ENCODE measurements at places on chromosomes 3 and 15.
A peak's percentile ranks its signal among the peaks of the same experiment; 100 is the strongest.

DNA sequence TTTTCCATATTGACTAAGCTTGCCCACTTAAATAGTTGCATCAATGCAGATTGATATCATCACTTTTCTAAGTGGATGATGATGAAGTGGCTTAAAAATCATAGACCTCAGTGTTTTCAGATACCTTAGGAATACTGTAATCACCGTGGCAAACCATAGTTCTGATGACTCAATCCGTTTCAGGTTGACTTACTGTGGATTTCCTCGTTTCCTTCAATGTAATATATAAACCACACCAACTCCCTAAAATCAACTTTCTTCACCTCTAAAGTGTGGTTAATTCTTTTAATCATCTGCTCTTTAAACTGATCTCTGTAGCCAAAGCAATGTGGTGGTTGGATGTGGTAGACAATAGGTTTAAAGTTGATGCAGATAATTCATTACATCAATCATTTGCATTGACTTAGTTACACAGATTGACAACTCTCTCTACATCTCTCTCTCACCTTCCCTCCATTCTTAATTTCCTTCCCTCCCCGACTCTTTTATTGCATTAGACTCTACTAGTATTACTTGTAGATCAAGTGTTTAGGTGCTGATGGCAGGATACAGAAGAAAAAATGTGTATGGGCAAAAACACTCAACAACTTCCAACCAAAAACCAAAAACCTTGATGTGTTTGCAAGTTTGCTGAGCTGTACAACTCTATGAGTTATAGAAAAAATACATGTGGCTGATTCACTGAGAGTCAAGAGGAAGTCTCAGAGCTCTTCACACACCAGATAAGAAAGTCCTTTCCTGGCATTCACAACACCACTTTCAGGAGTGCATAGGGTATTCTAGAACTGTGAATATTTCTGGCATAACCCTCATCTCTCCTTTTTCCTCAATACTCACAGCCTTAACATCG lies 243.5 kb downstream of the NFKBIZ start:
- DNase-seq, result no peak

DNA sequence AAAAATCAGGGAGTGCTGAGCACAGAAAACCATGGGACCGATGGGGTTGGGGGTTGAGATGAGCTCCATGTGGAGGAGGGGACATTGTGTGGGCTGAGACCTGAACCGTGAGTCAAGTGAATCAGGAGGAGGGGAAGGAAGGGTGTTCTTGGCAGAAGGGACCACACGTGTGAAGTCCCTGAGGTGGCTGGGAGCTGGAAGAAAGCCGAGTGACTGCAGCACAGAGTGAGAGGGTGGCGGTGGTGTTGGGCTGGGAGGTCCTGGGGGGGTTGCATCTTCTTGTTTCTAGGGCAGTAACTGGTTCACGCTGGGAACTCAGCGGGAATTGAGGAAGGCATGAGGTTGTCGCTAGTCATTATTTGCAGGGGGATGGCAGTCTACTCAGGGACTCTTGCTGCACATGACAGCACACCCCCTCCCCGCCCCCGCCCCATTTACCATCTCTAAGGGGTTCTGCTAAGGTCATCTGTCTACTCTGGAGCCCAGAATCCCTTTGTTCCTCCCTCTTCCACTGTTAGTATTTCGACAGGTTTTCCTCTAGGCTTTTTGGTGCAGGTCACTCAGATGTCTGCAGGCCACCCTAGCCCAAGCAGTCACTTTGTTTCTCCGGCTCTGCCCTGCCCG lies 254.3 kb downstream of the TLE3 start:
- DNase-seq, result no peak

DNA sequence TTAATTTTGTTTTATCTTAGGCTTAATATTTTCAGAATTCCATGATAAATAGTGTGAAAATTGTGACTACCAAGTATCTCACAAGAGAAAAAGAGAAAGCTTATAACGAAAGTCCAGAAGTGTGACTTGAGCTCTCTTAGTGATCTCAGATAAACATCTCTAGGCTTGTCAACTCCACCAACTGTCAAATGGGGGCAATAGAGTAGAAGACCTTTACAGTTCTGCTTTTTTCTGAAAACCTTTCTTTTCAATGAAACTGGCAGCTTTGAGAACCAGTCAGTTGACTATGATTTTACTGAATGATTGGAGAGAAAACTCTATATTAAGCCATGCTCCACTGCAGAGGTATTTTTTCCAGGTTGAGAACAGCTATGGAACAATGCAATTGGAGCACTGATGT lies 119.2 kb upstream of the TP63 start:
- DNase-seq, result no peak

- DNase-seq, result no peak
These were observed 18.4 kb upstream of the GFM1 start for GRCh38 chr3:158625881-158626280.

DNA sequence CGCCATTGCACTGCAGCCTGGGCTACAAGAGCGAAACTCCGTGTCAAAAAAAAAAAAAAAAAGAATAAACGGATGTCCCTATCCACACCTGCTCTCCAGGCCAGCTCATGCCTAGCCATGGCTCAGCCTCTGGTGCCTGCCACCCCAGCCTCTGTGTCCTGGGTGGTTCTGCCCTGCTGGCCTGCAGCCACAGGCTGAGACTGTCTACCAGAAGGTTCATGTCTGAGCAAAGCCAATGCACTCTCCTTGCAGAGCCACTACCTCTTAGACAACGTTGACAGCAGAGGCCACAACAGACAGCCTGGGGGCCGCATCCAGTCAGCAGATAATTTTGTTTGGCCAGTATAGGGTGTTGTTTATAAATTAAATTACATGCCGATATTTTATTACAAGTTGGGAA lies 127.7 kb downstream of the ASB7 start:
- DNase-seq, result no peak

- DNase-seq, result no peak
These were observed at the start of gene CACNA1D for GRCh38 chr3:53493963-53494791. Gene CACNA1D (plus strand): TSS chr3:53494611. CDS start chr3:53495167, 556 bp downstream.

GRCh38 chr3:44030687-44031305 lies 210.9 kb upstream of the TOPAZ1 start:
- DNase-seq, result no peak

DNA sequence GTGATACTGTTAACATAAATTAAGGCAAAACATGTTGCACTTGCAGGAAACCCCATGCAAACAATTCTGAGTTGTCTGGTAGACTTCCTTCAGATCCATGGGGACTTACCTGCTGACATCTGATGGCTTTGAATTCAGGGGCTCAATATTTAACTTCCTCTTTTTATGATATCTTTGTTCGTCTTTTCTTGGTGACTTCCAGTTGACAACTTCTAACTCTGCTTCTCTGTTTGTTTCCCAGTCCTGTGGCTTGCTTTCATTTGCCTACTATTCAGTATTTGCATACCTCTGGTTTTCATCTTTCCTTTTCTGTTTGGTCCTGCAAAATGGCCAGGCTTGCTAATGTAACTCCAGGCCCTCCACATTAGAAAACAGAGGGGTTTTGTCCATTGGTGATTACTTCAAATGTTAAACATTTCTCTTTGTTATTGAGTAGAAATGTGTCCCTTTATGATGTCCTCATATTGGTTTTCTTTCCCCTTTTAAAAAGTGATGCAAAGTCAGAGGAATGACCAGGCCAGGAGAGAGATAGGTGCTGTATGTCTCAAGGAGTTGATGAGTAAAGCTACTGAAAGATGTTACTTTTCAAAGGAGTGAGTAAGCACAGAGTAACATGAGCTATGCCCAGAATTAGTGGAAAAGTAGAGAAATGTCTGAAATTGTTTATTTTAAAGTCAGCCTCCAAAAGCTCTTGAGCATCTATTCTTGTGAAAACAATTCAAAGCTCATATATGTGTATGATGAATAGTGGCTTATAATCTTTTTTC lies 335.9 kb downstream of the LPP start:
- DNase-seq, result no peak

DNA sequence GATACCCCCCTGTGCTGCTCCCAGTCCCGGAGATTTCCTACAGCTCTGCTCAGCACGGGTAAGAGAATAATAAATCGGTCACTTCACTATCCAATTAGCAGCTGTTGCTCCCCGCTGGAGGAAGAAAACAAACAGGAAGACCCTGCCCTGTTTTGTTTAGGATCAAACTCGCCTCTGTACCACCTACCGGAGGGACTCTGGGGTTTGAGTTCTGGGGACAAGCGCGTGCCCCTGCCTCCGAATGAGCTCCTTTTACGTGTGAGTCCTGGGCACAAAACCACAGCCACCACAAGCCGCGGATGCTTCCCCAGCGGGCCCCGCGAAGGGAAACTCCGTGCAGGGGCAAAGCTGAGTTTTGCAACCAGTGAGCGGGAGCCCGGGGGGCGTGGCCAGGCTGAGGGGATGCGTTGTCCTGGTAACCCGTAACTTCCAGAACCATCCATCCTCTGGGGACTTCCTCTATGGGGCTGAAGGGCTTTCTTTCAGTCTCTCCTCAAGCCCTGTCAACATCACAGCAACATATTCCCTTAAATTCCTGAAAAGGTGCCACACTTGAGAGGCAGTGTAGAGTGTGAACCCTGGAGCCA lies 315.7 kb upstream of the PROK2 start:
- DNase-seq, result peak; percentile 33

GRCh38 chr15:40763801-40764628 lies at the start of gene GCHFR:
Gene GCHFR (plus strand): TSS chr15:40764068. CDS start chr15:40764181, 113 bp downstream.
- no peak for DNase-seq

- DNase-seq, result no peak
These were observed 894 bp upstream of the ANKRD63 start for GRCh38 chr15:40283615-40284300.

DNA sequence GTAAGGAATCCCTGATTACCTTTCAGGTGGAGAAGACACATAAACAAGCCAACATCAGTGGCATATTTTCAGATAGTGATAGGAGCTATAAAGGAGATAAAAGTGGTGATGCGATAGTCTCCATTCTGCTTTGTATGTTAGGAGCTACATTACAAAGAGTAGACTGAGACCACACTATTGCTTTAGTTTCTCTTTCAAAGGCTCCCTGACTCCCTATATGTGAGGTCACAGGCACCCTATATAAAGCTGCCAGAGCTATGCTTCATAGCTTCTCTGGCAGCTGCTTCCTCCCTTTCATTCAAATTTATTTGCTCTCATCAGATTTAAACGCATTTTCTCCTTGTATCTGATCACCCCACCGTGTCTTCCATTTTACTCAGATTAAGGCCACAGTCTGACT lies 466.6 kb downstream of the IL5RA start:
- no peak for DNase-seq

DNA sequence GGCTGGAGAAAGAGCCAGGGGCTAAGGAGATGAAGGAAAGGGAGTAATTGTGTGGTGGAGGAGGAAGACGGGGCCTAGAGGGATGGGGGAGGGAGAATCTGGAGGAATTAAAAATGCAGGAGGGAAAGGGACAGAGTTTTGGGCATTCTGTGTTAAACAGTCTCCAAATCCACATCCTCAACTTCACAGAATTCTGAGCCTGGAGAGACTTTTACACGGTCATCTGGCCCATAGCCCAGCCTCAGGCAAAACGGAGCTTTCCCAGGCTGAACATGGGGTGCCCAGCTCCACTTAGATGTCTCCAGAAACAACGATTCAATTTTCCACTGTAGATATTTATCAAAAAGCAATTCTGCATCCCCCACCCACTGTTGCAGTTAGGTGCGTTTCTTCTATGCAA lies 137.6 kb upstream of the HACD2 start:
- no peak for DNase-seq

GRCh38 chr3:196546537-196546936 lies 21.8 kb downstream of the WDR53 start:
- DNase-seq, result no peak

DNA sequence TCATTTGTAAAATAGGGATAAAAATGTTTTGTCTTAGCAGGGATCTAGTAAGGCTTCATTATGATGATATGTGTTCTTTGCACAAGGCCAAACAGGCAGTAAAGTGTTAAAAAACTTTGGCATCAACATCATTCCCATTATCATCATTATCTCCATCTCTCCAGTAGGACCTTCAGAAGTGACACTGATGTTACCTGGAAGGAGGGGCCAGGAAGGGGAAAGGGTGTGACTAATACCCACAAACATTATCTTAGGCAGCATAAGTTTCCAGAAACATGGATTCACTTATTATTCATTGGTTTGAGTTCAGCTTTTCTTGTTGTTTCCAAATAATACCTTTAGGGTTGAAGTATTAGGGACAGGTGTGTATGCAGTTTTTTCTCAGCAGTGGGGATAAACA lies 399.6 kb downstream of the PTPRG start:
- DNase-seq, result no peak

DNA sequence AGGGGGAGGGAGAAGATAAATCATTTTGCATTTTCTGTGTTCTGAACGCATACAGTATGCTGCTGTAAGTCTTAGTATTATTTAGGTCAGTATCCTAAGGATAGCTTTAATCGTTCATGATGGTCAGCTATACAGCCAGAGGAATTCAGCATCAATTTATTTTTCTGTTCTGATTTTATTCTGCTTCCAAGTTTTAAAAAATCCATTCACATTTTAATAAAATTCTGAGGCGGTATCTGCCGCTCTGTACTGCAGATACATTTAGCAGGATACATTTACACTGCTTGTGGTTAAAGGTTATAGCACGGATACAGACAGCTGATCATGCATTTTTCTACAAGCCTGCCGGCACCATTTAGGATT lies 17.8 kb downstream of the ZBTB38 start:
- DNase-seq, result no peak

GRCh38 chr3:65669163-65669875 lies 369.4 kb downstream of the MAGI1 start:
- DNase-seq, result no peak

DNA sequence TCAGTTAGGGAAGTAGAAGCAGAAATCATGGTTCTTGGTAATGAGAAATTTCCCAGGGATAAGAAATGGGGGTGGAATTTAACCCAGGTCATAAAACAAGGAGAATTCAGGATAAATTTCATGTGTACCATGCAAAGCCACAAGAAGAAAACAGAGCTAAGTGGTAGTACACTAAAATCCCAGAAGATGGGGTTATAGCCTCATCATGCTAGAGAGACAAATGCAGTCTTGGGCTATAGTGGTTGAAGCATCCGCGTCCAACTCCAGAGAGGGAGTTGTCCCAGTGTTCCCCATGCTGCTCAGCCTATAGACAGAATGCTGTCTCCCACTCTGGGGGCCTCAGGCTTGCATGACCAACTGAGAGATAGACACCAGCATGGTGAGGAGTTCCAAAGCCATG lies 36.2 kb upstream of the CLRN1 start:
- DNase-seq, result no peak

DNA sequence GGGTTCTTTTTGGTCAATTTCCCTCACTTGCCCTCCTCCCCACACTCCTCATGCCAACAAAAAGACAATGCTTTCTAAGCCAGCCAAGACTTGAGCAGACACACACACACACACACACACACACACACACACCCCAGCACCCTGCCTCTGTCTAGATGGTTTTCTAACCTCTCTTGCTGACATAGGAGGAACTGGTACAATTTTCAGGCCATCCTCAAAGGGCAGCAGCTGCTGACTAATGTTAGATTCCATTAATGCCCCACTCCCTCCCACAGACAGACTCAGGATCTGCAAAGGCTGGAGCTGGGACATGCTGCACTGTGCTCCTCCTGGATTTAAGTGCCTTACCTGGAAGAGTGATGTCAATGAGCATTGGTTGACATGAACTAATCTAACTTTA lies 438.4 kb downstream of the OCA2 start:
- no peak for DNase-seq

- no peak for DNase-seq
These were observed 20.3 kb downstream of the CSRNP1 start for GRCh38 chr3:39133093-39133490.

- DNase-seq, result no peak
These were observed 8.6 kb upstream of the TRIM59 start for GRCh38 chr3:160458151-160458550.

- no peak for DNase-seq
These were observed 33.6 kb downstream of the MORF4L1 start for GRCh38 chr15:78906316-78906620.

- no peak for DNase-seq
These were observed 683 bp upstream of the CACNA2D3 start for GRCh38 chr3:54121414-54122323.
